Activated CD4-positive, alpha-beta T cell treated with anti-CD3 and anti-CD28 coated beads for 36 hours (primary cell): ENCODE measurements at places on chromosomes 5 and 9. TPM values are rescaled to one million over a fixed set of nuclear protein-coding genes. Genes with fewer than 3 reads are reported as not detected.

DNA sequence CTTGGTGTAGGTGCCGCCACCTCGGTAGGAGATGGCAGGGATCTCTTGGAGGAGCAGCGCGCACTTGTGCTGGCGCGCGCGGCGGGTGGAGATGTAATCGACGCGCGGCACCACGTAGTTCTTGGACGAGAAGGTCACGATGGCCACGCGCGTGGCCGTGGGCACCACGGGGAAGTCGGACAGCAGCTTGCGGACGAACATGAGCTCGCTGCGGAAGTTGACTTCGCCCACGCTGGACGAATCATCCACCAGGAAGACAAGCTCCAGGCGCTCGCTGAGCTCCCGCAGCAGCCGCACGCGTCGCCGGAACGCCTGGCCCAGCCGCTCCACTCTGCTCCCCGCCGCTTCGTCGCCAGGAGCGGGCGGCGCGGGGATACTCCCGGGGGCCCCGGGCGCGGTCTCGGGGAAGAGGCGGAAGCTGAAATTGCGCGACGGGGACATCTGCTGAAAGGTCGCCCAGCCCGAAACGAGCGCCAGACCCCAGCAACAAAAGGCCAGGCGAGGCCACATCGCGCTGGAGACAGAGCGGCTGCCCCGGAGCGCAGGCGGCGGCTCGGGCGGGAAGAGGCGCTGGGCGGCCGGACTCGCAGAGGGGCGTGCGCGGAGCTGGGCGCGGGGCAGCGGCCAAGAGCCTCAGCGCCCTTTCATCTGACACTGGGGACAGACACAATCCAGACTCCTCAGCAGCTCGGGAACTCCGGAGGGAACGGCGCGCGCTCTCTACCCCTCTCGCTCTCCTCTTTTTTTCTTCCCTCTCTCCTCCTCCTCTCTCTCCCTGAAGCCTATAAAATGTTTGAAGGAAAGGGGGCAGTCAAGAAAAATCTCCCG lies at the start of gene SVEP1:
Gene SVEP1, minus strand, starts transcription at position 708 of the 828 bp plus-strand sequence. Its CDS starts 198 bp downstream, at position 510.
- peaks cover 37% of the 10 kb centered on the region for H3K27me3 ChIP-seq
- H3K27ac ChIP-seq: no peak within 1 kb of the TSS
- peak within 1 kb of the TSS; percentile 36 for H3K4me3 ChIP-seq
- no peaks in the 10 kb centered on the region for H3K36me3 ChIP-seq
- peaks cover 8% of the 10 kb centered on the region for H3K4me1 ChIP-seq

DNA sequence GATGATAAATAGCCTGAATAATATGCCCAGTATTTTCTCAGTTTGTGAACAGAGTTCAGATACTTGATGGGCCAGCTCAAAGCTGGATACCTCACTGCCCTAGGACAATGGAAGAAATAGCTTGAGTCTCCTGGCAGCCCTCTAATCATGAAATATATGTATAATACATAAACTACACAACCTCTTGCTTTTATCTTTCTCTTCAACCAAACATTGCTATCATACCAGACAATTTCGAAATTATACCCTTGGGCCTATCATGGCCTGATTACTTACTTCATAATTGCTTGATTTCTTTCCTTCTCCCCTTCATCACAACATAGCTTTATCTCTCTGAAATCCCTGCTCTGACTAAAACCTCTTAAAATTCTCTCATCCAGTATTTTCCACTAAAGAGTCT lies 1144.9 kb upstream of the C9orf72 start:
- no peaks in the 10 kb centered on the region for H3K27me3 ChIP-seq
- DNase-seq: no peak
- H3K36me3 ChIP-seq: no peaks in the 10 kb centered on the region
- H3K4me3 ChIP-seq: no peak overlapping the region

DNA sequence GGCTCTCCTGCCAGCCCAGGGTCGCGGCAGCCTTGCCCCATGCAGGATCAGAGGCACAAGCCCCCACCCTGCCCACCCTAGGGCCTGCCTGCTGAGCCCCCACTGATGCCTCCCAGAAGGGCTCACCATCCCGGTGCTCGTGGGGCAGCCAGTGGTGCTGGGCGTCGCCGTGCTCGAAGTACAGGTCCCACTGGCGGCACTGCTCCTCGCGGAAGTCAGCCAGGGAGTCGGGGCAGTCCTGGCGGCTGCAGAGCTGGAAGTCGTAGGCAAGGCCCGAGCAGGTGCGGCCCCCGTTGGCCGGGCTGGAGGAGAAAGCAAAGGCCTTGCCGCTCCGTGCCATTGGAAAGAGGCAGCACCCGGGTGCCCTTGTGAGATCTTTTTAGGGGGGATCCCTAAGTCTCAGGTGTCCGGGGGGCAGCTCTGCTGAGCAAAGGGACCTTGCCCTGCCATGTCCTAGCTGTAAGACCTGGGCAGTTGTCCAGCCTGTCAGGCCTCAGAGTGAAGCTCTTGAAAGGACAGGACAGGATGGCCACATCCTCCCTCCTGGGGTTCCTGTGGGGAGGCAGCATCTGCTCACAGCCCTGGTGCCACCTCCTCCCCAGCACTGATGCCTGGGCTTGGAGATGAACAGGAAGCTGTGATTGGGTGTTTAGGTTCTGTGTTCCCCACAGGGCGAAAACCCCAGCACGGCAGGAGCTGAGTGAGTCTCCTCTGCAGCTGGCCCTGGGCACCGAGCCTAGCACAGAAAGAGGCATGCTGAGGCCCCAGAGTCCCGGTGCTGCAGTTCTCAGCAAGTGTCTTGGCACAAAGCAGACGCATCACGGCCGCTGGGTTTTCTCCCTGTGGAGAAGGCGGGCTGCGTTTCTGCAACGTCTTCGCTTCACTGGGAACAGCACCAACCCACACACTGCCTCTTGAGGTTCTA lies 77.7 kb downstream of the ZNF354C start:
- H3K4me3 ChIP-seq: no peak overlapping the region
- no peak overlapping the region for H3K27ac ChIP-seq
- DNase-seq: no peak
- no peaks in the 10 kb centered on the region for H3K27me3 ChIP-seq

GRCh38 chr5:65084795-65085515 lies 316.2 kb downstream of the CWC27 start:
- no peaks in the 10 kb centered on the region for H3K36me3 ChIP-seq
- H3K27me3 ChIP-seq: peaks cover under 1% of the 10 kb centered on the region
- no peaks in the 10 kb centered on the region for H3K4me1 ChIP-seq
- H3K27ac ChIP-seq: no peak overlapping the region
- no peak for DNase-seq
- no peak overlapping the region for H3K4me3 ChIP-seq

GRCh38 chr5:173556142-173557028 lies 60.1 kb downstream of the BOD1 start:
- H3K4me3 ChIP-seq: no peak overlapping the region
- no peak for DNase-seq

Gene C9orf50
- total RNA-seq: not detected

Gene BHMT2
- total RNA-seq: not detected
